ENCODE measurements at places on chromosomes 7 and 10.

GRCh38 chr10:129777687-129778086 is 186.4 kb downstream of the EBF3 start:
- no peak for DNase-seq

DNA sequence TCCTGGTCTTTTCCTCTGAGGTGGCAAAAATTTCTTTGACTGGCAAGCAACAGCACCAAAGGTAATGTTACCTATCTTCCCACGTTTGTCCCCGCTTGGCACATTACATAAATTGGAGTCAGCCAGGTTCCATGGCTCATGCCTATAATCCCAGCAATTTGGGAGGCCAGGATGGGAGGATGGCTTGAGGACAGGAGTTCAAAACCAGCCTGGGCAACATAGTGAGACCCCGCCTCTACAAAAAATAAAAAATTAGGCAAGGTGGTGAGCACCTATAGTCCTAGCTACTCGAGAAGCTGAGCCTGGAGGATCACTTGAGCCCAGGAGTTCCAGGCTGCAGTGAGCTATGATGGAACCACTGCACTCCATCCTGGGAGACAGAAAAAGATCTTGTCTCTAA is 139.5 kb downstream of the IDE start:
- DNase-seq: no peak

- DNase-seq: no peak
Measured at GRCh38 chr7:116280803-116281202, 70.5 kb downstream of the TES start.

DNA sequence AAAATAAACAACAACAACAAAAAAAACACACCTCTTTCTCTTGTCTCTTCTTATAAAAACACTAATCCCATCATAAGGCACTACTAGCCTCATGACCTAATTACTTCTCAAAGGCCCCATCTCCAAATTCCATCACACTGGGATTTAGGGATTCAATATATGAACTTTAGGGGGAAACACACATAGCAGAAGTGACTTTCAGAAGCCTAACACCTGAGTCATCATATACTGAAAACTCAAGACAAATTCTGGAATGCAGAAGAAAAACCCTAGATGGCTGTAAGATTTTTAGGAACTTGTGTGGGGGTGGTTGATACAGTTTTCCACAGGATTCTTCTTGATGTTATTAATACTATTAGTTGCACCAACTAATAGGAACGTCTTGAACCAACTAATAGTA is 33.7 kb upstream of the CSTF2T start:
- DNase-seq: no peak

DNA sequence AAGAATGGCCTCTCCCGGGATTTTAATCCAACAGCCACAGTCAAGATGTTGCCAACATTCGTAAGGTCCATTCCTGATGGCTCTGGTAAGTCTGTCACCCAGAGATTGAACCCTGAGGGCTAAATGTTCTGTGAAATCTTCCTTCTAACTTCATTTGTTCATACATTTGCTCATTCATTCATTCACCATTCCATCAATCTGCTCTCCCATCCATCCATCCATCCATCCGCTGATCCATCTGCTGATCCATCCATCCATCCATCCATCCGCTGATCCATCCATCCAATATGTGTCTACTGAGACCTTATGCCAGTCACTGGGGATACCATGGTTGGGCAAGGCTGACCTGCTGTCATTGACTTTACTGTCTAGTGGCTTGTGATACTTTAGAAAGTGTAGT is 65.6 kb downstream of the HK1 start:
- no peak for DNase-seq

DNA sequence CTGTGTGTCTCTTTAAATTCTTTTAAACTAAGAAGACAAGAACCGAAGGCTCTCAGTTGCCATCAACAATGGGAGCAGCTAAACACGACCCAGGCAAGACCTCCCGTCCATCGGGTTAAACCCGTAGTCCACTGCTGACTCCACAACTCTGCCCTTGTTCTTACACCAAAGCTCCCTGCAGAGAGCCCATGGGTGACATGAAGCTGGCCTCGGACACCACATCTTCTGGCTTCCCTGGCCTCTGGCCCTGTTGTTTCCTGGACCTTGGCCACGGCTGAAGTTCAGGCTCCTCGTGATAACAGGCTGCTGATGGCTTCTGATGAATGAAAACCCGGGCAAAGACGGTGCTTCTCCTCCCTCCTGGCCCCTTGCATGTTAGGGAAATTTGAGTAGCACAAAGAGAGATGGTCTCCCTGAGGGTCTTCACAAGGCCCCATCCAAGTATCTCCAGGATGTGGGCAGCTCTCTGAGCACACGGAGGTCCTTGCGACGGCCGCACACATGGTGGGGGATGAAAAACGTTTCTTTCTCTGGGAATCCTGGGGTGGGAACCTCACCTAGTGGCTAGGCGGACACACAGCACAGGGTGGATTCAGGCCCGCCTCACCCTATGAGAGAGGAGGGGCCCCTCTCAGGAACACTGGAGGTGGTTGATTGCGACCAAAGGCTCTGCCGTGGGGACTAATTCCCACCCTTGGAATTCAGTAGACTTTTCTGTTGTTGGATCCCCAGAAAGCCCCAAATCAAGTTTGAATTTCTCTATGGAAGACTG is 271.1 kb downstream of the ADARB2 start:
- no peak for DNase-seq

- no peak for DNase-seq
Measured at GRCh38 chr10:67864607-67865371, 19.7 kb upstream of the SIRT1 start.

- no peak for DNase-seq
Measured at GRCh38 chr10:62614389-62615157, 189.9 kb upstream of the ADO start.

DNA sequence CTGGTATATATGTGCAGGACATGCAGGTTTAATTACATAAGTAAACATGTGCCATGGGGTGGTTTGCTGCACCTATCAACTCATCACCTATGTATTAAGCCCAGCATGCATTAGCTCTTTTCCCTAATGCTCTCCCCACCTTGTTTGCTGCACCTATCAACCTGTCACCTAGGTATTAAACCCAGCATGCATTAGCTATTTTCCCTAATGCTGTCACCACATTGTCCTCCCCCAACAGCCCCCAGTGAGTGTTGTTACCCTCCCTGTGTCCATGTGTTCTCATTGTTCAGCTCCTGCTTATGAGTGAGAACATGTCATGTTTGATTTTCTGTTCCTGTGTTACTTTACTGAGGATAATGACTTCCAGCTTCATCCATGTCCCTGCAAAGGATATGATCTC is 300.5 kb downstream of the ANKRD7 start:
- no peak for DNase-seq

- no peak for DNase-seq
Measured at GRCh38 chr10:108696792-108697477, 1226.4 kb downstream of the XPNPEP1 start.

DNA sequence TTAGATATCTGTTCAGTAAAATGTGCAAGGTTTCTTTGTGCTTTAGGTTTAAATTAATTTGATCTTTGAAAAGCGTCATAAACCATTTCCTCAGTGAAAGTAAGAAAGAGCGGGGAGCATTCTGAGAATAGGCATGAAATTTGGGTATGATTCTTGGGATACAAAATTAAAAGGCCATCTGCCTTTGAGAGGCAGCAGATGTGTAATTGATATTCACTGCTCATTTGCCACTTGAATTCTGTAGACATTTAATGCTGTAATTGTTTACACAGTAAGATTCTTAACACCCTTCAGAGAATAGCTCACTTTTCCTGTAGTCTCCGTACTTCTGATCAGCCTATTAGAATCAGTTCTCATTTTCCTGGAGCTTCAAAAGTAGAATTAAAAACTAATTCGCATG is 18.7 kb downstream of the FRMD4A start:
- no peak for DNase-seq

GRCh38 chr10:96400465-96400864 is 41.7 kb upstream of the OPALIN start:
- no peak for DNase-seq

- DNase-seq: no peak
Measured at GRCh38 chr10:93224005-93224779, 150.5 kb downstream of the CYP26A1 start.

DNA sequence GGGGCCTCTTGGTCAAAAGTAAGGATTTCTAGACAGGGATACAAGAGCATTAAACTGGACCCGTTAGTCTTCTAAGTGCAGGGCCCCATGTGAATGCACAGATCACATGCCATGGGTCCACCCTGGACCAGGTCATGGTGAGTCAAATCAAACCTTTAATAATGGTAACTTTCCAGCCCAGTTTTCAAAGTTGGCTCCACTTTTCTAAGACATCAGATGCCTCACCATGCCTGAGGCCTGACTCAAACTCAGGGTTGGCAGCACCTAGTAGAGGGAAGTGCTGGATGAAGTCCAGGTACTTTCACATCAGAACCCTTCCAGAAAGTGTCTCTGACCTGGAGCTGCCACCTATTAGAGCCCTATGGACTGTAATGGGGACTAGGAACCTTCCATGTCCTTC is 9.7 kb upstream of the SMIM30 start:
- no peak for DNase-seq

DNA sequence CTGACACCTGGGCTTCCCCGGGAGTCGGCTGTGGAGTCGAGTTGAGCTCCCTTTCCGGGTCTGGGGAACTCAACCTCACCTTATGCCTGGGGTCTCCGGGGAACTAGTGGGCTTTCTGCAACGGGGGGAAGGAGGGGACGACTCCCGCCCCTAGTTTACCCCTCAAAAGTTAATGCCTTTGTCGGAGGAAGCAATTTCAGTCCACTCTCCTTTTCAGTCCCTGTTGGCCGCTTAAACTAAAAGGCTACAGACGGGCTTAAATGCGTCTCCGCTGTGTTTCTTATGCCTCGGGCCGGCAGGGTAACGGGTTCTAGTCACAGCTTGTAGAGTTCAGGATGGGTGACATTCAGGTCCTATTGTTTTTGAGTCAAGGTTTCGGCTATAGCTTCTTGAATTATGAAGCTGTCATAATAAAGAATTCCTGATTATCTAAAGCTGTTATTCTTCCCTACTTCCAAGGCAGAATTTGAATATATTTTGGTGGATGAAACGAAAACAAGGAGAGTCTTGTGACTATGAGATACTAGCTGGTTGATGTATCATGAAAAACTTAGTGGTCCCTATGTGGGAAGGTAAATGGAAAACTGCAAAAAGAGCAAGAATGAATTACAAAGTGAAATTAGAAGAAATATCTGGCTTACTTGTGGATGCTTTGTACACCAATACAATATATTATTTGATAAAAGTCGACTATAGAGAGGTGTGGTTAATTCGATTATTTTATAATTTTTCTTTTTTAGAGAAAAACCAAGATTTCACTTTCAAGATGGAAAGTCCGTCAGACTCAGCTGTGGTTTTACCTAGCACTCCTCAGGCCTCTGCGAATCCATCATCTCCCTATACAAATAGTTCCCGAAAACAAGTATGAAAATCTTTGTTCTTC is 495 bp downstream of the SFR1 start:
- peak; percentile 23 for DNase-seq

DNA sequence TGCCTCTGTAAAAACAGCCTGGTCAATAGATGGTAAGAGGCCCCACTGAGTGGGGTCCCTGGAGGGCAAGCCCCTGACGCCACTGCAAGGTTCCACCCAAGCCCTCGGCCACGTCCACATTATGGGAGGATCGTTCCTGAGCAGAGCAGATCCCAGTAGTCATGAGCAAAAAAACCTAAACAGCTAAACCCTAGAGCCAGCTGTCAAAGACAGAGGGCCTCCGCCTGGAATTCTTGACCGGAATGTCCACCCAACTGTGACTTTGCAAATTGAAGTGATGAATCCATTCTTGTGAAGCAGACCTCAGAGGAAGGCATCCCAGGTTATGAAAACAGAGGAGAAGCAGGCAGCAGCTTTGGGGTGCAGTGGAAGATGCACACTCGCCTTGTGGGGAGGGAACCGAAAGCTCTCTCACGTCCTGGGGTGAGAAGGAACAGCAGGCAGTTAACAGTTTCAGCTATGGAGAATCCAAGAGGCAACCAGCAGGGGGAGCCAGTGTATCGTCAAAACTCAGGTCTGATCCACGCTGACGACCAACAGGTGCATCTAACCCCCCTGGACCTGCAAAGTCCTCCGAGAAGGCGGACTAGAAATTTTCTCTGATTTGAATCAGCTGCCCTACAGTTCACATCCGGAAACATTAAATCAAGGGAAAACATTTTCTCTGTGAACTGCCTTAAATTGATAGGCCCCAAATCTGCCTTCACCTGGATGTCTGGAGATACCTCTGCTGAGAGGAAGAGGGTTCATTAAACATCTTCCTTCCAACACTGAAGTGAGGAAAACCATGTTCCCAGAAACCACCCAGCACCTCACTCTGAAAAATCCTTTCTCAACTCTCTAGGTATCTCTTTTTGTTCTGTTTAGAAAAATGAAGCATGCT is 139.1 kb upstream of the PFKP start:
- DNase-seq: peak; percentile 19

DNA sequence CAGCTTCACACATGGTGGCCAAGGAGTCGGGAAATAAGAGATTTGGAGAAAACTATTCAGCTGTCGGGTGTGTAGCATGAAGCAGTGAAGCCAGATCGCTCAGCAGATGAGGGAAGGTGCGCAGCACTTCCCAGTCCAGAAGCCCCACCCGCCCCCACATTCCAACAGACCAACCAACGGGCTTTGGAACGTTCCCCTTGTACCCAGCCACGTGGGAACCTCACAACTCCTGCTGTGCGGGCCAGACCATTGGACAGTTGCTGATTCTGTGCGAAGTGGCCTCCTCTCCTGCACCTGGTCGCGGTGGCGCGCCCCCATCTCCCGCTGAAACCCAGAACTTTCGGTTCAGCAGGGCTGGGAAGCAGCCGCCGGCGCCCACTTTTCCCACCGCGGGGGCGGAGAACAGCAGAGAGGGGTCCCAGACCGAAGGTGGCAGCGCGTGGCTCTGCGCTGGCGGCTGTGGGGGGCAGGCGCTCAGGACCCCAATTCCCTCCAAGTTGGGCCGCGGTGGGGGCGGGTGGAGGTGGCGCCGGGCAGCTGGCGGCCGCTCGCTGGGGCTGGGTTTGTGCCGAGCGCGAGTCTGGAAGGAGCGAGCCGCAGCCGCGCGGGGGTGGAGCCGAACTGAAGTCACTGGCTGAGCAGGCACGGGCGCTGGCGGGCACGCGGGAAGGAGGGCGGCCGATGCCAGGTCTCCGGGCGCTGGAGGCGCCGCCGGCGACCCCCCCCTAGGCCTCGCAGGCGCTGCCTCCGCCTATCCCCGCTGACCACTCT is 1301.5 kb upstream of the SORCS1 start:
- no peak for DNase-seq

DNA sequence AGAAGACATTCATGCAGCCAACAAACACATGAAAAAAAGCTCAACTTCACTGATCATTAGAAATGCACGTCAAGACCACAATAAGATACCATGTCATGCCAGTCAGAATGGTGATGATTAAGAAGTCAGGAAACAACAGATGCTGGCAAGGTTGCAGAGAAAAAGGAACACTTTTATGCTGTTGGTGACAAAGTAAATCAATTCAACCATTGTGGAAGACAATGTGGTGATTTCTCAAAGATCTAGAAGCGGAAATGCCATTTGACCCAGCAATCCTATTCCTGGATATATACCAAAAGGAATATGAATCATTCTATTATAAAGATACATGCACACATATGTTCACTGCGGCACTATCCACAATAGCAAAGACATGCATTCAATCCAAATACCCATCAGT is 77.6 kb downstream of the C10orf90 start:
- DNase-seq: no peak

- DNase-seq: no peak
Measured at GRCh38 chr10:62335326-62335725, 38.8 kb upstream of the ZNF365 start.

- DNase-seq: no peak
Measured at GRCh38 chr7:112411186-112411795, 39.0 kb upstream of the IFRD1 start.

- no peak for DNase-seq
Measured at GRCh38 chr10:57706576-57707299, 561.0 kb downstream of the IPMK start.
